Activated CD8-positive, alpha-beta memory T cell treated with anti-CD3 and anti-CD28 coated beads for 4 hours (primary cell): ENCODE measurements at places on chromosomes 5 and 9.
A peak's percentile ranks its signal among the peaks of the same experiment; 100 is the strongest.

DNA sequence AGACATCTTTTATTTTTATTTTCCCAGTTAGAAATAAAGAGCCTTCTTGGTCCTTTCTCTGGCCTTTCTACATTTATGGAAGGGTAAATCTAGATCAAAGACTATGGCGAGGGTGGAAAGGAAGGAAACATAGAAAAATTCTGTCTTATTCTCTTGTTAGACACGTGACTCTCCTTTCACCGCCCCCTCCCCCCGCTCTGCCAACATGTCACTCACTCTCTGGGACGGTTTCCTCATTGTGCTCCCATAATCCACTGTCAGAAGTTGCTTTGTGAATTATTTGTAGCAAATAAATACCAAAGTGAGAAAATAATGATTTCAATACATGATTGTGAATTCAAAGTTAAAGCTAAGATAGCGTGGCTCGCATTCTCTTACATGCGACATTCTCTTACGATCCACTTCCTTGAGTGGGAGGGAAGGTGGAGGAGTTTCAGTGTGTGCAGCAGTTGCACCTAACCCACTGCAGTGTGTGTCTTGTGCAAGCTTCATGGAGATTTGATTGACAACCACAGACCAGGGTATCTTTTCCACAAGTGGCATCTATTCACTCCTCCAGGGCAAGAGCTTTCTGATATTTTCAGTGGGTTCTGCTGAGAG, 423.0 kb upstream of the KIF2A start:
- DNase-seq, result no peak

GRCh38 chr5:104431002-104431620, 868.5 kb upstream of the NUDT12 start:
- DNase-seq, result no peak

DNA sequence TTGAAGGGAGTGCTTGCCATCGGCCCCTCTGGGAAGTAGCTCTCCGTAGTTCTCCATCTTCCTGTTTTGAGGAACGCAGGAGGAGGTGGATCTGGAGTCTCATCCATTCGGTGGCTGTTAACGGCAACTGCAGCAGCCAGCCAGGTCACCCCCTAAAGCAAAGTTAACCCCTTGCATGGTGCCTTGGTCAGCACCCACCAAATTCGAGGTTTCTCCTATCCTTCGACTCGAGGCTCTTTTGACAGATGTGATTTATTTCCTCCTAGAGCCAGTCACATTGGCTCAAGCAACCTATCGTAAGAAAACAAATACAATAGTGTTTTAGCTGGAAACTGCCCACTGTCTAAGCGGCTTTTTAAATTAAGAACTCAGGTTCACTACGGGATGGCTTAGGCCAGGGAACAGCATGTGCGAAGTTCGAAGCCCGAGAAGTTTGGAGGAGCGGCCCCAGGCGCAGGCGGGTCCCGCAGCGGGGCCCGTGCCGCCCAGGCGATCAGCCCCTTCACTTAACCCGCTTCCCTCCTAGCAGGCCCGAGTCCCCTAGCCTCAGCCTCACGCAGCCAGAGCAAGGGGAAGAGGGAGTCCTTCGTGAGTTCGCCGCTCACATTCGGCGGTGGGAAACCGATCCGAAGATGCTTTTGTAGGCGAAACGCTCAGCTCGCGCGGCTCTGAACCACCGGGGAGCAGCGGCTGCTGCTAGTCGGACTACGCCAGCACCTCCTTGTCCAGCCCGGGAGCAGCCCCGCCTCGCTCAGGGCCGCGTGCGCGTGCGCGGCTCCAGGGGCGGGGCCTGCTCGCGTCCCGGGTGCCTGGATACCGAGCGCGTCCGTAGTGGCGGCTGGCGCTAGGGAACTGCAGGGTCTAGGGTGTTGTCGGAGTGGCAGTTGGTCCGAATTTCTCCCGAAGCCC, at the start of gene ROPN1L:
ROPN1L (plus strand) TSS at position 797 of the 909 bp plus-strand sequence. CDS start 289 bp downstream, outside the sequence.
- peak; percentile 48 for DNase-seq

- DNase-seq, result no peak
Observed at GRCh38 chr9:113753398-113754119, 122.5 kb upstream of the ZNF618 start.

- DNase-seq, result no peak
Observed at GRCh38 chr5:6236858-6237481, 141.4 kb downstream of the MED10 start.

DNA sequence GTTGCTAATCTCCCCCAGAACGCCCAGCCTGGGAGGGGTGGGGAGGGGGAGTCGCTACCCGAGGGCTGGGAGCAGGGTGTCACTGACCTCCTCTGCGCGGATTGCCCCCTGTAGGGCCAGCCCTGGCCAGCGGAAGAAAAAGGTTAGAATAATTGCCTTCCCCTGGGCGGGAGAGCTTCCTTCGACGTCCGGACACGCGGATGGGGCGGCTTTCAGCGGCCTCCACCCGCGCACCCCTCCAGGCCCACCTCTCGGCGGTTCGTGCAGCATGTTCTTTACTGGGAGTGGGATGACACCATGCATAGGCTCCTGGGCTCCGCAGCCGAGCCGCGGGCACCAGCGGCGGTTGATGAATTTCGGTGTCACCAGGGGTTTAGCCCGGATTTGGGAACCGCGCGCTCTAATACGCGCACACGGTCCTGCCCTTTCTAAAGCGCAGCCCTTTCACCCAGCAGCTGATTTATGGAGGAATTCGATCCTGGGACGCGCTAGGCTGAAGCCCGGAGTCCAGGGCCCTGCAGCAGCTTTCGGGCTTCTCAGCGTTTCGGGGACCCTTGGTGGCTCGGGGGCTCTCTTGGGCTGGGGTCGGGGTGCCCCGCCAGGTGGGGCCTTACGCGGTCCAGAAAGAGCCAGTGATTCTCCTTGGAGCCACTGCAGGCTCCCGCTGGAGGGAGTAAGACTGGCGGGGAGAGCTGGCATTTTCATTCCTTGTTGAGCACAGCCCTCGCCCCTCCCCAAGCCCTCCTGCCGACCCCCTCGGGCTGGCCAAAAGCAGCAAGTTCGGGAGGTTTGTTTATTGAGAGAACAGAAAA, 10.1 kb downstream of the LMX1B start:
- DNase-seq, result no peak

- no peak for DNase-seq
Observed at GRCh38 chr9:107246259-107247254, 36.5 kb upstream of the RAD23B start.

- no peak for DNase-seq
Observed at GRCh38 chr5:43121913-43122484, 1.3 kb downstream of the ZNF131 start.

GRCh38 chr5:81556809-81557208, 162.9 kb upstream of the ACOT12 start:
- no peak for DNase-seq

DNA sequence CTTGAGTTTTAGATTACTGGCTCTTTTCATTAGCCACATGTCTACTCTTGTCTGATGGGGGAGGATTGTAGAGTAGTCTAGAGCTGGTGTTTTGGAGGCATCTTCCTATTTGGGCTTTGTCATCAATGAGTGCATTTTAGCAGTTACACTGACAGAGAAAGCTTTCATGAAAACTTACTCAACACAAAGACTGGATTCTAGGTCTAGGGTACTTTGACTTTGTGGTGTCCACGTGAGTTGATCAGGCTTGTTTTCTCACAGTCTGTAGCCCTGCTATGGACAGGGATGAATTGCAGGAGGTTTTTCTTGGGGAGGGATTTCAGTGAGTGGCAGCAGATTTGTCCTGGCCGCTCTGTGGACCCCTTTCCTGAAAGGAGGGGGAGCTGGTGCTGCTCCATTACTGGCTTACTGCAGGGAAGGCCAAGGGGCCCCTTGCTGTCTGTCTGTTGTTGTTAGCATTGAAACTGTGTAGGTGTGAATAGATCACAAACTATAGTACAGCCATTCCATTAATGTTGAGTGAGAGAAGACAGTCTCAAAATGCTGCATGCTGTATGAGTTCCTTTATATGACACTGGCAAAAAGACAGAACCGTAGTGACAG, 6.6 kb downstream of the TRIO start:
- DNase-seq, result no peak

DNA sequence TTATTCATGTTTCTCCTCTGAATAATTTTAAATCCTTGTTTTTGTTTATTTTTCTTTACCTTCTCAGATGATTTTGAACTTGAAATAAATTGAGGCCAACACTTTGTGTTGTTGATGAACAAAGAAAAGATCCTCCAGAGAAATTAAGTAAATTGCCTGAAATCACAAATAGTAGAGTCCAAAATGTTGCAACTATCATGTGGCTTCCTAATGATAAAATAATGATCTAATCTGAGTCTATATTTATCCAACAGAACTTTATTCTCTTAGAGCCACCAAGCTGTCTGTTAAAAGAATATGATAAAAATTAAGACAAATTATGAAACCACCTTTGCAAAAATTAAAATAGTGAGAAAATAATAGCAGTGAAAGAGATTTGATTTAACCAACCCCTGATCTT, 132.2 kb upstream of the SPEF2 start:
- DNase-seq, result no peak

GRCh38 chr5:39202597-39203274, 16.6 kb downstream of the FYB1 start:
- DNase-seq, result no peak

GRCh38 chr5:18744441-18744840, 1110.2 kb downstream of the TAF11L14 start:
- DNase-seq, result no peak

DNA sequence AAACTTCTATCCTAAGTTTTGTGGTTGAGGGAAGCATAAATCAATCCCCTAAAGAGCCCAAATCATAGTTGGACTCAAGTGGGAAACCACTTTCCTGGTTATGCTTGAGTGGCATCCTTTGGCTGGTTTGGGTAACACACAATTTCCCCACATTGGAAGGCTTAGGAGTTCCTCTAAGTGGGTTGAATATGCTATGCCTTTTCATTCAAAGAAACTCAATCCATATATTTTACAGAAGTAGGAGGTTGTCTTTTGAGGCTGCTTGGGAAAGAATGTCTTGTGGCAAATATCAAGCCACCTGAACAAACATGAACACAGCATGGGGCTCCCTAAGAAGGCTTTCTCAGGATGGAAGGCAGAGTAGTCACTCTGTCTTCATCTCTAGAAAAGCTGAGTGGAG, 121.1 kb downstream of the SPATA31D1 start:
- DNase-seq, result no peak

DNA sequence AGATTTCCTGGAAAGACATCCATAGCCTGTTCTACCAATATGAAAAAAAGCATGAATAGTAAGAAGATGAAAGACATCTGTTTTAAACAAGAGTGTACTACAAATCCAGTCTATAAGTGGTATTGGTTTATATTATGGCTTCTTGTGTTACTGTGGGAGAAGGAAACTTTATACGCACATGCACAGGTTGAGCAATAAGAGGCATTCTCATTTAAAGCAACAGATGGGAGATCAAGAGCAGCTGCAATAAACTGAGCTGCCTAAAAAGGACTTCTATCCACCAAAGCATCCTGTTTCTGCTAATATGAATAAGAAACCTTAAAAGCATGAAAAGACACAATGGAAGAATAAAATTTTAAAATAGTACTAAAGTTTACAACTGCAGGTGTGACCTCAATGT, 8.6 kb upstream of the PCDHB1 start:
- DNase-seq, result no peak

- no peak for DNase-seq
Observed at GRCh38 chr5:172385707-172386106, 68.6 kb downstream of the SH3PXD2B start.

GRCh38 chr9:69604568-69605219, 67.5 kb downstream of the APBA1 start:
- DNase-seq, result no peak

- no peak for DNase-seq
Observed at GRCh38 chr9:78905986-78906755, 609.2 kb downstream of the PSAT1 start.

- no peak for DNase-seq
Observed at GRCh38 chr5:64654561-64654938, 35.8 kb upstream of the SHISAL2B start.

DNA sequence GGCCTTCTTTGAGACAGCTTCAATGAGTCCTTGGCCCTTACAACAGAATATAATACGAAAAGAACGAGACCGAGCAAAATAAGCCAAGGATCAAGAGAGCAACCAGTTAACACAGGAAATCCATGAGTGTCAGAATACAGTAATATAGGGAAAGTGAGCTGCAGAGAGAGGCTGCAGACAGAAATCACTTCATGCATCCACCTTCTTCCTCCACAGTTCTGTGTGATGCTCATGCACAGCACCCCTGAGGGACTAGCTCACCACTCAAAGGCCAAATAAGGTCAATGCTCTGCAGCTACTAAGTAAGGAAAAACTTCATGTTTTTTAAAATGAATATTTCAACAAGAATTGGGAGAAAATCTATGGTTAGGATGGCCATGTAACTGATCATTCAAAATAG, 257.1 kb downstream of the MCTP1 start:
- no peak for DNase-seq

DNA sequence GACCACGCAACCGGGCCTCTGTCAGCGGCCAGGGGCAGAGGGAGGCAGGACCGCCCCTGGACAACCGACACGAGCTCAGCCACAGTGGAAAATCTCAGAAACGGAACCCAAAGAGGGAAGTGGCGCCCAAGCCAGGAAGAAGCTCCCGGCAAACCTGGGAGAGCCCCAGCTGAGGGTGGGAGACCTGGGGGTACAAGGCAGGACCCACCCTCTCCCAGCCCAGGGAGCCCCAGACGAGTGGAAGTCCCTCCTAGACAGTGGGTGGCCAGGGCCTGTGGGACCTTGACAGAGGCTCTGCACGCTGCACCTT, 3.0 kb downstream of the SLC12A7 start:
- DNase-seq, result no peak

GRCh38 chr9:98801969-98802371, 5.5 kb upstream of the GALNT12 start:
- DNase-seq, result no peak

- DNase-seq, result no peak
Observed at GRCh38 chr5:55234121-55234700, 803 bp upstream of the CCNO start.

DNA sequence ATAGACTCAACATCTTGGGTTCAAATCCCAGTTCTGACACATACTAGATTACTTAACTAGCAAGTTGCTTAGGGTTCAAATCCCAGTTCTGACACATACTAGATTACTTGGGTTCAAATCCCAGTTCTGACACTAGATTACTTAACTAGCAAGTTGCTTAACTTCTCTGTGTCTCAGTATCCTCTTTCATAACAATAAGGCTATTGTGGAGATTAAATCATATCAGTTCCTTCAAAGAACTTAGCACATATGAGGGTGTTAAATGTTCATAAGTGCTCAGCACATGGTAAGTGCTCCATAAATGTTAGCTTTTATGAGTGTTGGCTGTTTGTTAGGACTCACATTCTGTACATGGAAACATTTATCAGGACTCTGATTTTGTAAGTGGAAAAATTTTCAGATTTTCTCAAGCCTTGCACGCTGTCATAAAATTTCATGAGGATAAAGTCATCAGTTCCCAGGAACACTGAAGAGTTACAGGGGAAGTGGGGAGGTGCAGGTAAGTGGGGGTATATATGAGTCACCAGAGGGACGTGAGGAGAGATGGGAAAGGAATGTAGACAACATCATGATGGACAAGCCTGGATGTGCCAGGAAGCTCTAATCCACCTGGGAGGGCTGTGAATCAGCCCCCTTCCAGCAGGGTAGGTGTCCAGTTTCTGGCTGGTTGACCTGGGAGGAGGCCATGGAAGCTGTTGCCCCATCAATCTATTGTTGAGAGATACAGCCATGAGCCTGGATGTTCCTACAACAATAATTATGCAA, 532.2 kb upstream of the WWC1 start:
- no peak for DNase-seq
